ENCODE measurements at places on chromosomes 12 and 14.

- no peak for DNase-seq
Observed at GRCh38 chr12:53431187-53431586, 7.5 kb downstream of the AMHR2 start.

DNA sequence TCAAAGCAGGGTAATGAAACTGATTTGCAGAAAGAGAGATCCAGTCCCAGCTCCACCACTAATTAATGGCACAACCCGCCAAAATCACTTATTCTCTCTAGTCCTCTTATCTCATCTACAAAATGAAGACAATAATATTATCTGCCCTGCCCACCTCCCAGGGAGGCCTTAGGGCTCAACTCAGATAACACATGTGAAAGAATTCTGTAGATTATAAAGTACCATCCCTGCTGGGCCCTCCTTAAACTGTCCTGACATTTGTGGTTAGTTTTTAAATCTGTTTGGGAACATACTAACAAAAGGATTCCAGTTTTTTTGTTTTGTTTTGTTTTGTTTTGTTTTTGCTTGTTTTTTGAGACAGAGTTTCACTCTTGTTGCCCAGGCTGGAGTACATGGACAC is 7.3 kb downstream of the POMT2 start:
- DNase-seq, result no peak

- no peak for DNase-seq
Observed at GRCh38 chr14:69055999-69056788, 77.1 kb upstream of the ACTN1 start.

GRCh38 chr12:57846577-57847319 is at the start of gene CTDSP2:
Gene CTDSP2, minus strand, starts transcription at chr12:57846729. Its CDS starts 294 bp downstream, at chr12:57846435.
- DNase-seq, result peak; percentile 84

DNA sequence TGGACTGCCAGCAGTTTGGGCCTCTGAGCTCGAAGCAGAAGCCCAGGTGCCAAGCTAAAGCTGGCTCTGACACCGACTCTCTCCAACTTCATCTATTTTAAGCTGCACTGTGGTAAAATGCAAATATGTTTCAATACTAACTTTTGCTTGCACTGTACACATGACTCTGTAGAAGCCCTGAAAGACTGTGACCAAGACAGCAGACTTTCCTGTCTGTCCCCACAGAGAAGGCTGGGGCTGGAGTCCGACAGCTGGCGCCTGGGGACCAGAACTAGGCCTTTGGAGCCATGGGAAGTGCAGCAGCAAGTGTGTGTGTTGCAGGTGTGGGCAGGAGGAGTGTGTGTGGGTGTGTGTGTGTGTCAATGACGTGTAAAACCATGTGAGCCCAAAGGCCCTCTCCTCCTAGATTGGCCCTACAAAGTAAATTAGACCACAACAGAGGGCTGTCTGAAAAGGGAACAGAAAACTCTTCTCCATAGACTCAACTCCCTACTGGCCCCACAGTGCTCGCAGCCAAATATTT is 16.4 kb upstream of the RAB35 start:
- DNase-seq, result no peak

- DNase-seq, result no peak
Observed at GRCh38 chr14:32366986-32367385, 37.9 kb downstream of the AKAP6 start.

GRCh38 chr12:54217774-54218241 is 29.0 kb upstream of the SMUG1 start:
- DNase-seq, result no peak

DNA sequence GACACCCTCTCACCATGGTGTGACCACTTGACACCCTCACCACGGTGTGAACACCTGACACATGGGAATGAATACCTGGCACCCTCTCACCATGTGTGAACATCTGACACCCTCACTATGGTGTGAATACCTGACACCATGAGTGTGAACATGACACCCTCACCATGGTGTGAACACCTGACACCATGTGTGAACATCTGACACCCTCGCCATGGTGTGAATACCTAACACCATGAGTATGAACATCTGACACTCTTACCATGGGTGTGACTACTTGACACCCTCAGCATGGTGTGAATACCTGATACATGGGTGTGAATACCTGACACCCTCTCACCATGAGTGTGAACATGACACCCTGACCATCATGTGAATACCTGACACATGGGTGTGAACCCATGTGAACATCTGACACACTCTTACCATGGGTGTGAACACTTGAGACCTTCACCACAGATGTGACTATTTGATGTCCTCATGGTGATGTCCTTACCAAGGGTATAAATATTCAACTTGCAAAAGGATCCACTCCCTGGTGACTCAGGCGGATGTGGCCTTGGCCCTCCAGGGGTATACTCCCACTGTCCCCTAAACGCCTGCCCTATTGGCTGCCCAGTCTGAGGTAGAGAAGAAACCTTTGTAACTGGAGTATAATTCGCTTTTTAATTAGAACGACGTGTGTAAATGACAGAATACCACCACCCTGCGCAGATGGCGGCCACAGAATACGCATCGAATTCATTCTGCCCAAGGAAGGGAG is 29.1 kb downstream of the RFLNA start:
- no peak for DNase-seq

GRCh38 chr12:130807309-130807708 is 31.7 kb downstream of the STX2 start:
- no peak for DNase-seq

DNA sequence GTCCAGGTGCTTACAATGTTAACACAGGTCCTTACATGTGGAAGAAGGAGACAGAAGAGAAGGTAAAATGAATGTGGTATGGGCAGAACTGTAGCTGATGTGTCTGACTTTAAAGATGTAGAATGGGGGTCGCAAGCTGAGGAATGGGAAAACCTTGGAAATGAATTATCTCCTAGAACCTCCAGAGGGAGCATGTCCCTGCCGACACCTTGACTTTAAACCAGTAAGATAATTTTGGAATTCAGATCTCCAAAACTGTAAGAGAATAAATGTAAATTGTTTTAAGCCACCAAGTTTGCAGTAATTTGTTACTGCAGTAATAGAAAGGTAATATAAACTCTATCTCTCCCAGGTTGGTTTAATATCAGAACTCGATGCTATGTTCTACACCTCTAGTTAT is 80.1 kb upstream of the ALG10 start:
- no peak for DNase-seq

DNA sequence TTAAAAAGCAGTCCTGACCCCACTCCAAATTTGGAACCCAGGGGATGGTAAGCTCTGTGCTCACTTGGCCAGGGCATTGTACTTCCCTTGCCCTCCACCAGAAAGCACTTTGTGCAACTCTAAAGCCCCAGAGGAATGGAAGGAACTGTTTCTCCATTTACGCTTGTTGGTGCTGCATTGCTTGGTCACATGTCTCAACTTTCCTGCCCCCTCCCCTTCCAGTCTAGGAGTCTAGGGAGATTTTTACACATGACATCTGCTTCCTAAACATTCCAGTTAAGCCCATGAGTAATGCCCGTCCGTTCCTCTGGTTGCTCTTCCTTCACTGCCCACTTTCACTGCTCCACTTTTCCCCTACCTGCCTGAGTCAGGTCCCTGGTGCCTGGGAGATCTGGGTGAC is 92.6 kb upstream of the MAP1LC3B2 start:
- DNase-seq, result no peak

- DNase-seq, result no peak
Observed at GRCh38 chr12:113437729-113438100, 15.5 kb downstream of the SDSL start.

DNA sequence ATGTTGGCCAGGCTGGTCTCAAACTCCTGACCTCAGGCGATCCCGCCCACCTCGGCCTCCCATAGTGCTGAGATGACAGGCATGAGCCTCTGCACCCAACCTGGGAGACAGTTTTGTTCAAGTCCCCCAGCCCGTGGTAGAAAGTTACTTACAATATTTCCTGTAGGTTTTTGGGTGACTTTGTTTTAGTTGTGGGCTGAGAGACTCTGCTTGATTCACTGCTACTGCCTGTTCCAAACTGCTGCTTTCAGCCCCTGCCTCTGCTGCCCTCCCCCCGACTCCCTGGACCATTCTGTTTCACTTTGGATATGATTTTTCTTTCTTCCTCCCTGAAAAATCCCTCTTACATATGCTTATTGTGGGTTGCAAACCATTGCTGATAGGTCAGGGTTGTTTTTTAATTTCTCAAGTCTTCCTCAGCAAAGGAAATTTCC is 13.4 kb upstream of the PCNX1 start:
- DNase-seq, result no peak

- no peak for DNase-seq
Observed at GRCh38 chr12:65414526-65414925, 136.0 kb downstream of the MSRB3 start.

DNA sequence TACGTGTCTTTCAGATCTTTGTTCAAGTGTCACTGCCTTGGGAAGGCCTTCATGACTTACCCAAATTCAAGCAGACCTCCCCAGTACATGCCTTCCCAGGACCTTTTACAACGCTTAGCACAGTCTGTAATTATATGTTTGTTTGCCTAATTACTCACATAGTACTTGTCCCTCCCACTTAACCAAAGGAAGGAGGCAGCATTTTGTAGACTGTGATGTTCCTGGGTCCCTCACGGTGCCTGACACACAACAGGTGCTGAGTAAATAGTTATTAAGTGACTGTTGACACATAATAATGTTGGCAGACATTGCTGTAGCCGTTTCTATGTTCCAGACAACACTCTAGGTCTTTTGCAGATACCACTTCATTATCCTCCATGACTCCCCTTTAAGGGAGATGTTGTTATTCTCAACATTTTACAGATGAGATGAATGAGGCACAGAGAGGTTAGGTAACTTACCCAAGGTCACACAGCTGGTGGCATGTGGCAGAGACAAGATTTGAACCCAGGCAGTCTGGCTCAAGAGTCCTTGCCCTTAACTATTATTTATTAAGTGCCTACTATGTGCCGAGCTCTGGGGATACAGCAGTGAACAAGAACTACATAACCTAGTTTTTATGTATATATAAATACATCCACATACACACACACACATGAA is 130.7 kb downstream of the PHETA1 start:
- DNase-seq, result no peak

DNA sequence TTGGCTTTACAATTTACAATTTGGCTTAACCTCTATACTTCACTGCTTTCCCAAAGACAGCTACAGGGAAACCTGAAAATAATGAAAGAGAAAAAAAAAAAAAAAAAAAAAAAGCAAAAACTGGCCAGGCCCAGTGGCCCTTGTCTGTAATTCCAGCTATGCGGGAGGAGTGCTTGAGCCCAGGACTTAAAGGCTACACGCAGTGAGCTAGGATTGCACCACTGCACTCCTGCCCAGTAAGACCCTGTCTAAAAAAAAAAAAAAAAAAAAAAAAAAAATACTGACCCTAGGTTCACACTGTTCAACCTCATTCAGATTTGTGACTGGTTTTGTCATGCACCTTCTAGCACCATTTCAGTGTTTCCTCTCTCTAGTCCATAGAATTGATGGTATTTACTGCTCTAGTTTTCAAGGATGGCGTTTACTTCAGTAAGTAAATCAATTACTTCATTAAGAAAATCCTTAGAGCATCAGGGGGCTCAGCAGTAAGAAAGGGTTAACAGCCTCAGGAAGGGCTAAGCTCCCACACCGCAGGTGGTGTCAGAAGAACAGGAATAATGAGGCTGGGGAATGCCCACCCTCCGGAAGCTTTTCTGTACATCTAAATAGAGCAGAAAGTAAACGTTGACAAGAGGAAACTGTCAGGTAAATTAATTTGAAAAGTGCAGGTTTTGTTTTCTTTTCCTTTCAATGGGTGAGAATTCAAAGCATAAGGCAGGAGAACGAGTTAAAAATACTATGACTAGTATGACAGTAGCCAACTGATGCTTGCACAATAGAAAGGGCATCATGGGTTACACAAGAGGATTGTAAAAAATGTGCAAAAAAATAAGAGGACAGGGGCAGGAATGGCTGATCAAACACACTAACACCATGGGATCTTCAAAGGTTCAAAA is 115.0 kb upstream of the MDM1 start:
- DNase-seq, result no peak

GRCh38 chr14:24473211-24473610 is 30.6 kb upstream of the SDR39U1 start:
- no peak for DNase-seq

GRCh38 chr12:48023386-48023785 is 19.1 kb upstream of the COL2A1 start:
- no peak for DNase-seq

DNA sequence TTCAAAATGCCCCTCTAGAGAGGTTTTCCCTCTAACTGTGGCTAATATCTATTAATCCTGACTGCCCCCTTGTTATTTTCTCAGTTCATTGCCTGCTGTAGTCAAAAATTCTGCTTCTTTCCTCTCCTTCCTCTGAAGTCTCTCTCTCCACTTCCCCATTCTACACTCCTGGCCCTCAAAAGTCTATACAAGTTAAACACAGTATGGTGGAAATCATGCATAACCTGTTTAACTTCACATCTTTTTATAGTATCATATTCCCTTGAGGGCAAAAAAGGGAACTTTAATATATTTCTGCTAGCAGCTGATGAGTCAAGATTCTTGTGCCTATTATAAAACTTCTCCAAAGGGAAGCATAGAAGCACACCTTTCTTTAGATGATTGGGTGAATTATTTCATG is 16.7 kb downstream of the GRIP1 start:
- DNase-seq, result no peak

GRCh38 chr12:111429828-111430432 is 24.2 kb downstream of the SH2B3 start:
- DNase-seq, result peak; percentile 58

DNA sequence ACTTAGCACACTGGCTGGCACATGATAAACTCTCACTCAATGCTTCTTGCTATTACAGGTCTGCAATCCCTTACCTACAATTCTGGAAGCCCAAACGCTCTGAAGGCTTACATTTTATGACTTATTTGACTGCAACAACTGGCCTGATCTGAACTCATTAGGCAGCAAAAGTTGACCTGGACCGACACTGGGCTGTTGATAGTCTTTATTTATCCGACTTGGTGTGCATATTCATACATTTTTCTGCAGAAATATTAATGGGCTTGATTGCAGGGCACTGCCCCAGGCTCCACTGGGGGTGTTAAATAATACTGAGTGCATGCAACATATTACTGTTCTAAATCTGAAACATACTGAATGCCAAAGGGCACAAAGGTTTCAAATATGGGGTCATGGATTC is 1076.7 kb downstream of the BCL11B start:
- no peak for DNase-seq

All from activated T-helper 9 cell treated with anti-CD3 and anti-CD28 coated beads, Interleukin-2, amount 50 U/mL, for 16 hours (primary cell).